ENCODE measurements at places on chromosomes 13 and 19. TPM values are rescaled to one million over a fixed set of nuclear protein-coding genes. Genes with fewer than 3 reads are reported as not detected.

DNA sequence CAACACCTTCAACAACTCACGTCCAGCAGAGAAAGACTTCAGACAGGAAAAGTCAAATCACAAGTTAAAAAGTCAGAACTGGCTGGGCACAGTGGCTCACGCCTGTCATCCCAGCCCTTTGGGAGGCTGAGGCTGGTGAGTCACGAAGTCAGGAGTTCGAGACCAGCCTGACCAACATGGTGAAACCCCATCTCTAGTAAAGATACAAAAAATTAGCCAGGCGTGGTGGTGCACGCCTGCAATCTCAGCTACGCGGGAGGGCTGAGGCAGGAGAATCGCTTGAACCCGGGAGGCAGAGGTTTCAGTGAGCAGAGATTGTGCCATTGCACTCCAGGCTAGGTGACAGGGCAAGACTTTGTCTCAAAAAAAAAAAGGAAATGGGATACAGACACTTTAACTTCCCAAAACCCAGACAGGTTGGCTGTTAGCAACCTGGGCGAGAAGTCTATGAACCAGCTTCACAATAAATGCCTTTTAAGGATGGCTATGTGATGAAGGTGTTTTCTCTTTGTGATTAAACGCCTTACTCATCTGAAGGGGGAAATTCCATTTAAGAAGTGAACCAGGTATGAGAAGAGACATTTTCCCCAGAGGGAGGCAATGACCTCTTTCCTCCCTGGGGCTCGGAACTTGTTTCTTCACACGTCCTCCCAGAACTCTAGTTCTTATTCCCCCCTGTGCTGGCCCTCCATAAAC, 80.4 kb downstream of the INSR start:
- peaks cover 3% of the 10 kb centered on the region for H3K27me3 ChIP-seq
- H3K27ac ChIP-seq, result no peak overlapping the region
- no peaks in the 10 kb centered on the region for H3K36me3 ChIP-seq
- DNase-seq, result peak; percentile 57
- no peak overlapping the region for H3K4me3 ChIP-seq

GRCh38 chr19:19477705-19478383, 37.5 kb downstream of the TSSK6 start:
- H3K27ac ChIP-seq, result peak overlapping the region; percentile 4
- no peak for DNase-seq
- no peak overlapping the region for H3K4me3 ChIP-seq
- peaks cover 18% of the 10 kb centered on the region for H3K36me3 ChIP-seq
- peaks cover 71% of the 10 kb centered on the region for H3K4me1 ChIP-seq

GRCh38 chr19:31568724-31569123, 219.5 kb upstream of the TSHZ3 start:
- no peaks in the 10 kb centered on the region for H3K4me1 ChIP-seq
- H3K27me3 ChIP-seq, result no peaks in the 10 kb centered on the region
- no peak overlapping the region for H3K27ac ChIP-seq
- no peak for DNase-seq

DNA sequence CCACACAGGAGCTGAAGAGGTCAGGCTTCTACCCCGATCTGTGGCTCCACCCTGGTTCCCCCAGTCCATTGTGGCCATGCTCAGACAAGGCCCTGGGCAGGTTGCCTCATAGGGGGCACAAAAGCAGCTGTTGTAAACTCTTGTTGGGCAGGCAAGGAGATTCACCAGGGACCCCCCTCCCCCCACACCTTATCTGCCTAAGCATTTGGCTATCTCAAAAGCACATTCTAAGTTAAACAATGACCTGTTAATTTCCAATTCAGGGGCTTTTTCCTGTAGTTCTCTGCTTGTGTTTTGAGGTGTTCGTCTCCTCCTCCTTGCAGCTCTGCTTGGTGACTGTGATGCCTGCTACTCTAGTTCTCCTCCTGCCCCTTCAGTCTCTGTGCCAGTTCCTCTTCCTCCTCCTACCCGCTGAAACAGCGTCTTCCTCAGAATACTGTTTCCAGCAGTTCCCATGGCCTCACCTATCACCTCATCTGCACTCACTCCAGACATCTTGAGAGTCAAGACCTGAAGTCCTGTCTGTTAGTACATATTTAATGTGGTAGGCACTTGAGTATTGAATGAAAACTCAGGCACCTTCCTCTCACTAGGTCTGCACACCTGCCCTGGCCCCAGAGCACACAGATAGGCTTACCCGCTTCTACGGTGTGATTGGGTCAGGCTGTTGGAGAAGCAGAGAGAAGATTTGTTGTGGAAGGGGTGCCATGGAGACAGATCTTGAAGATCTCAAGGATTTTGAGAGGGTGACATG, 31.7 kb downstream of the SPATA13 start:
- H3K27ac ChIP-seq, result no peak overlapping the region
- no peaks in the 10 kb centered on the region for H3K27me3 ChIP-seq
- H3K4me3 ChIP-seq, result no peak overlapping the region

DNA sequence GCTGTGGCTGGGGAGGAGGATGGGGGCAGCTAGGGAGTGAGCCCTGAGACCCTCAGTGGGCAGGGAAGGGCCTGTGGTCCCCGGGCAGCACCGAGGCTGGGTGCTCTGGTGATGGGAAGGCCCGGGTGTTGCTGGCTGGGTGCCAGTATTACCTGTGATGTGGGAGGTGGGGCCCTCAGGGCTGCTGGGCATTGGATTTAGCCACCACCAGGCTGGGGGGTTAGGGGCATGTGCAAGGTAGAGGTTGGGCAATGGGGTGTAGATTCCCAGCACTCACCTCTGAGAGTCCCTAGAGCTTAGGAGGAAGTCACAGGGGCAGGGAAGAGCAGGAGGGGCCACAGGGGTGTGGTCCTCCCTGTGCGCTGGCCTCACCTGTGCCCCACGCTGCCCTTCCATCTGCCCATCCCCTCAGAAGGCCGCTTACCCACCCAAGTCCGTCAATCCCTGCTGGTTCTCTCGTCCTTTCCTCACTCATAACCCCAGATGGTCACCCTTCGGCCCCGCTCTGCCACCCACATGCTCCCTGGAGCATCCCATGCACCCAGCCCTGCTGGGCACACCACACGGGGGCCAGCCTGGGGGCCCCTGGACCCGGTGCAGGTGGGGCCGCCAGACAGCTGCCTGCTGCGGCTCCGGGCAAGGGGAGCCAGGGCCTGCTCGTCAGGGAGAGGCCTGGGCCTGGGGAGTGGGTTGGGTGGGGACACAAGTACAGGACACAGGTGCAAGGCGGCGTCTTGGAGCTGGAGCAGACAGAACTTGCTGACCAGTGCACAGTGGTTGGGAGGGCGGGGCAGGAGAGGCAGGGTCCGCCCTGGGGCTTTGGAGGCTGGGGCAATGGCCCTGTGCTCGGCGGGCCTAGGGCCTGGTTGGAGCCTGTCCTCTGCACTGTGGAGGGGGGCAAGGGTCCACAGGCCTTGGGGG, 12.5 kb downstream of the EPN1 start:
- peaks cover 35% of the 10 kb centered on the region for H3K36me3 ChIP-seq
- no peak overlapping the region for H3K4me3 ChIP-seq
- H3K27ac ChIP-seq, result no peak overlapping the region
- no peaks in the 10 kb centered on the region for H3K27me3 ChIP-seq
- no peak for DNase-seq

Gene SYT5
- not detected for total RNA-seq

Gene CABP5
- total RNA-seq, result not detected

DNA sequence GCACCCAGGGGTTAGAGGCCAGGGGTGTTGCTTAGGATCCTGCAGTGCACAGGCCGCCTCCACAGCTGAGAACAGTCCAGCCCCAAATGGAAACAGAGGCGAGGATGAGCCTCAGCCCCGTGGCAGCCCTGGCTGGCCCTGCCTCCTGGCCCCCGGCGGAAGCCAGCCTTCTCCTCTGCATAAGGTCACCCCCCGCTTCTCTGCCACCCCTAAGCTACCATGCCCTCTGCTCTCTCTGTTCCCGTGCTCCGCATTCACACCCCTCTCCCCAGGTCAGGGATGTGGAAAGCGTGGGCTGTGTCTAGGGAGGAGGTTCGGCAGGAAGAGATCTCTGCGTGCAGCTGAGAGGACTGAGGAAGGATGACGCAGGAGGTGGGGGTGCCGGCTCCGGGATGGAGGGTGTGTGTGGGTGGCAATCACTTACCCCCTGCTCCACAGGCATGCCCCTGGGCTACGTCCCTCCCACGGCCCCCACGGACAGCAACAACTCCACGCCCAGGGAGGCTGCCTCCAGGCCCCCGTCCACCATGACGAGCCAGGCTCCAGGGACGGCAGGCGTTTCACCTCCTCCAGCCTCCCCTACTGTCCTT, 6.0 kb downstream of the SSC5D start:
- peaks cover 2% of the 10 kb centered on the region for H3K27me3 ChIP-seq
- no peaks in the 10 kb centered on the region for H3K36me3 ChIP-seq
- H3K4me3 ChIP-seq, result no peak overlapping the region
- no peak for DNase-seq
- no peak overlapping the region for H3K27ac ChIP-seq

Gene MAP2K2
- total RNA-seq, result 133 TPM

DNA sequence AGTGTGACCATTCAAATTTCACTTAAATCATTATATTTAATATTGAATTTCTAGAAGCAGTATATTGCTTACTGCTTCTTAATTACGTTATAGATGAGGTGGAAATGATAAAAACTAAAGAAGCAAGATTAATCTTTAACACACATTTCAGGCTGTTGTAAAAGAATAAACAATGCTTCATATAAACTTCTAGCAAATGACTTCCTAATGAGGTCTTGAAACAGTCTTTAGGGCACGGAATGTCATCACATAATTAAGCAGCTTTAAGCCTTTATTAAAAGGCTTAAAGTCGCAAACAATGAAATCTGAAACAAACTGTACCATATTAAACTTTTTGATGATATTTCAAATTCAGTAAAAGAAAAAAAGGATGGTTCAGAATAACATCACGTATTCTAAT, 1.9 kb downstream of the SLITRK6 start:
- no peak for DNase-seq
- no peaks in the 10 kb centered on the region for H3K27me3 ChIP-seq
- H3K27ac ChIP-seq, result no peak overlapping the region

- peaks cover 42% of the 10 kb centered on the region for H3K36me3 ChIP-seq
- DNase-seq, result no peak
- H3K4me1 ChIP-seq, result peaks cover 11% of the 10 kb centered on the region
- peak overlapping the region; percentile 54 for H3K4me3 ChIP-seq
- peak overlapping the region; percentile 9 for H3K27ac ChIP-seq
Measured at GRCh38 chr19:20079476-20079875, 1.7 kb downstream of the ZNF90 start.

GRCh38 chr19:15885167-15885566, 12.7 kb downstream of the CYP4F2 start:
- H3K27me3 ChIP-seq, result peaks cover 2% of the 10 kb centered on the region
- H3K36me3 ChIP-seq, result no peaks in the 10 kb centered on the region
- no peaks in the 10 kb centered on the region for H3K4me1 ChIP-seq
- H3K4me3 ChIP-seq, result no peak overlapping the region
- no peak for DNase-seq

DNA sequence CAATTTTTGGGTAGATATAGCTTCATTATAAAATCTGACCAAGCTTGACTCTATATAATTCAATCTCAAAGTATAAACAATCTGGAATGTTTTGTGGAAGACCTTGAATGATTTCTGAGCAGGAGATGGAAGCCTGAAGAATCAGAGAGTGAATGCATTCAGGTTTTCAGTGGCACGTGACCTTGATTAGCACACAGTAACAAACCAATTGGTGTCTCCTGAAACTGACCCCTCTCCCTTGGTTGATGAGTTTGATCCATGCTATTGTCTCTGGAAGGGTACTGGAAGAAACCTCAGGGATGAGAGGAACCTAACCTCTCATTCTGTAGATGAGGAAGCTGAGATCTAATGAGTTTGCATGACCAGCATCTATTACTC, 39.6 kb downstream of the PCDH8 start:
- no peaks in the 10 kb centered on the region for H3K36me3 ChIP-seq
- H3K27ac ChIP-seq, result no peak overlapping the region
- DNase-seq, result no peak
- peaks cover 4% of the 10 kb centered on the region for H3K4me1 ChIP-seq

DNA sequence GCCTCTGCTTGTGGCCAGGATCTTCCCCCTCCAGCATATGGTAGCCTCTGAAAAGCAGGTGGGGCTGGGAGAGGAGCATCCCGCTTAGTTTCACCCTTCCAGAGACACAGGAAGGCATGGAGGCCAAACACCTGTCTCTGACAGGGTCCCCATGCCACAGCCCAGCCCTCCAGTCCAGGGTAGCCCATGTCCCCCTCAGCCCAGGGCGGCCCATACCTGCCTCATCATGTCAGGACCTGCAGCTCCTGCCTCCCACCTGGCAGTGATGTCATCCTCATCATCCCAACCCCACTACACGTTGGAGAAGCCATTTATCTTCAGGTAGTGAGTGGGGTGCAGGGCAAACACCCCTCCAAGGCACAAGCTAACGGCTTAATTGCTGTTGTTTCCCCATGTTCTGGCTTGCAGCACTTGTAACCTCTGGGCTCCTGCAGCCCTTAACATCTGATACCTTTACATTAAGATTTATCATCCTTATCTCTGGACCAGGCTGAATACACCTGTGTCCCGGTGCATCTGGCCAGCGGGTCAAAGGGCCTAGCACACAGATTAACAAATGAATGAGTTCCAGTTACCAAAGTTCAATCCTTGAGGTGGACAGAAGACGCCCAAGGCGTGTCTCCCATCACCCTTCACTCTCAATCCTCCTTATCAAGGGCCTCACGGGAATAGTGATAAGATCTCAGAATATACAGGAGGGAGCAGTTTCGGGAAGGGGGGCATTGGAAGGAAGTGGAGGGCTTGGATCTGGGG, 22.2 kb downstream of the ZNF175 start:
- DNase-seq, result no peak
- H3K27me3 ChIP-seq, result peaks cover 5% of the 10 kb centered on the region
- peaks cover 18% of the 10 kb centered on the region for H3K4me1 ChIP-seq
- H3K4me3 ChIP-seq, result peak overlapping the region; percentile 84
- H3K36me3 ChIP-seq, result peaks cover 13% of the 10 kb centered on the region

DNA sequence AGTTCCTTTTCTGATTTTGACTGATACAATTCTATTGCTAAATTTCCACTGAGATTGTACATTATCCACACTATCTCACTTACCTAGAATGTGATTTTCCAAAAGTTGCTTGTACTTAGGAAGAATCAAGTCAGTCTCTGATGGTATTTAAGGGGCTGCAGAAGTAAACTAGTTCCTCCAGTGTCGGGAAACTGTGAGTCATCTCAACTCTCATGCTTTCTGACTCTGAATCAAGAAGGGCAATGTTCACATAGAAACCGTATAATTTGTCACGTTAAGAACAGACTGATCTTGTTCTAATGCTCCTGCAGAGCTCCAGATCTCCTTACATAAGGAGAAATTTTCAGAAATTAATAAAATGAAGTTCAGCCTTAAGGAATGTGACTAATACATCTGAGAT, 369.3 kb downstream of the KLF5 start:
- no peak overlapping the region for H3K27ac ChIP-seq
- DNase-seq, result no peak
- H3K36me3 ChIP-seq, result no peaks in the 10 kb centered on the region
- H3K27me3 ChIP-seq, result no peaks in the 10 kb centered on the region
- no peaks in the 10 kb centered on the region for H3K4me1 ChIP-seq
- no peak overlapping the region for H3K4me3 ChIP-seq

Gene FPR1
- not detected for total RNA-seq

GRCh38 chr13:79385694-79386093, 20.4 kb downstream of the RBM26 start:
- peaks cover 79% of the 10 kb centered on the region for H3K4me1 ChIP-seq
- no peaks in the 10 kb centered on the region for H3K27me3 ChIP-seq
- peaks cover 14% of the 10 kb centered on the region for H3K36me3 ChIP-seq
- peak; percentile 53 for DNase-seq
